Stimulated activated CD8-positive, alpha-beta memory T cell treated with anti-CD3 and anti-CD28 coated beads, Interleukin-7, amount 100 ng/mL, for 1 hour (primary cell): ENCODE measurements at places on chromosomes 6 and 20.

GRCh38 chr6:52643158-52643557, 27.8 kb upstream of the TMEM14A start:
- DNase-seq, result no peak

DNA sequence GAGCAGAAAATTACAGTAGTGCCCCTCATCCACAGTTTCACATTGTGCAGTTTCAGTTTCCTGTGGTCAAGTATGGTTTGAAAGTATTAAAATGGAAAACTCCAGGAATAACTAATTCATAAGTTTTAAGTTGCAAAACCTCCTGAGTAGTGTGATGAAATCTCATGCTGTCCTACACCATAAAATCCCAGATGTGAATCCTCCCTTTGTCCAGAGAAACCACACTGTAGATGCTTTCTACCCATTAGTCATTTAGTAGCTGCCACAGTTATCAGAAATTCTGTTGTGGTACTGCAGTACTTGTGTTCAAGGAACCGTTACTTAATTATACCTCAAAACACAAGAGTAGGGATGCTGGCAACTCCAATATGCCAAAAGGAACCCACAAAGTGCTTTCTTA, 74.7 kb downstream of the PTCHD4 start:
- DNase-seq, result no peak

DNA sequence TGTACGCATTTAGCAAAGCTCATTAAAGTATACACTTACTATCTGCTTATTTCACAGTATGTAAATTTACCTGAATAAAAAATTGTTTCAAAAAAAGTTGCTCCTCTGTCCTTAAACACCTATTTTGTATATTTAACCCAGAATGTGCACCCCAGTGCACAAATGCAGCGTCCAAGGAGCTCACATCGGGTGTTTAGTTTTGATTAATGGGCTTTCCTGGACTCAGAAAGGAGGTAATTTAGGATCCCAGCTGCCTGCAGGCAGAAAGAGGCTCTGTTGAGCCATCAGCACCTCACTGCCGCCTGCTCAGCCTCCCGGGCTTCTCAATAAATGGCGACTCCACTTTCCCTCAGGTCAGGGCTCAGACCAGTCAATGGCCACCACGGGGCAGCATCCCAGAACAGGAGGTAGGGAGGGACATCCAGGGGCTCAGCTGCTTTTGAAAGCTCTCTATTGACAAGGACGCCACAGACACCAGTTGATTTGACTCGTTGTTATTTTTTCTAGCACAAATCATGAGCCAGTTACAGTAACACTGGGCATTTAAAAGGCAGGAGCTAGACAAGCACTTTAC, 70.2 kb upstream of the TBC1D7 start:
- DNase-seq, result no peak

- DNase-seq, result no peak
These were observed 308.3 kb upstream of the PREP start for GRCh38 chr6:105711216-105711615.

DNA sequence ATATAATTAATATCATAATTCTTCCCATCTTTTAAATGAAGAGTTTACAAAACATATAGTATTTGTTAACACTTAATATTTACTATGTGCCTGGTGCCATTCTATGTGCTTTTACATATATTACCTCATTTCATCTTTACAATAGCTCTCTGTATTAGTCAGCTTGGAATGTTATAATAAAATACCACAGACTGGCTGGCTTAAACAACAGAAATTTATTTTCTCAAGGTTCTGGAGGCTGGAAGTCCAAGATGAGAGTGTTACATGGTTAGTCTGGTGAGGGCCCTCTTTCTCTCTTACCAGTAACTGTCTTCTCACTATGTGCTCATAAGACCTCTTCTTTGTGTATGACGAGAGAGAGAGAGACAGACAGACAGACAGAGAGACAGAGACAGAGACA, 110.2 kb downstream of the NKAIN2 start:
- DNase-seq, result no peak

GRCh38 chr6:100237821-100238220, 226.9 kb downstream of the SIM1 start:
- no peak for DNase-seq

DNA sequence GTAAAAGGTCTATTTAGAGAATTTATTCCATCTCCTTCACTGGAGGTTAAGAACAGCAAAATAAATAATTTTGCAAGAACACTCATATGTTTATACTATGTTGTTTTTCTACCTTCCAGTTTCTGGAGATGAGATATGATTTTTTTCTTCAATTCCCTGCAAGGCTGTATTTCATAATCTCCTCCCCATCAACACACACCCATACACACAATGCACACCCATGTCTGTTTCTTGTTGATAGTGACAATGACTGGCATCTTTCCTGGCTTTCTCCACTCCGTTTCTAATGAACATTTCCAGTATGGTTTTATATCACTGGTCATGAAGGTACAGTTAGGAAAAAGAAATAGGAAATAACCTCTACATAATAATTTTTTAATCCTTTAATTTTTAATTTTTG, 202.1 kb downstream of the ARHGAP18 start:
- DNase-seq, result no peak

DNA sequence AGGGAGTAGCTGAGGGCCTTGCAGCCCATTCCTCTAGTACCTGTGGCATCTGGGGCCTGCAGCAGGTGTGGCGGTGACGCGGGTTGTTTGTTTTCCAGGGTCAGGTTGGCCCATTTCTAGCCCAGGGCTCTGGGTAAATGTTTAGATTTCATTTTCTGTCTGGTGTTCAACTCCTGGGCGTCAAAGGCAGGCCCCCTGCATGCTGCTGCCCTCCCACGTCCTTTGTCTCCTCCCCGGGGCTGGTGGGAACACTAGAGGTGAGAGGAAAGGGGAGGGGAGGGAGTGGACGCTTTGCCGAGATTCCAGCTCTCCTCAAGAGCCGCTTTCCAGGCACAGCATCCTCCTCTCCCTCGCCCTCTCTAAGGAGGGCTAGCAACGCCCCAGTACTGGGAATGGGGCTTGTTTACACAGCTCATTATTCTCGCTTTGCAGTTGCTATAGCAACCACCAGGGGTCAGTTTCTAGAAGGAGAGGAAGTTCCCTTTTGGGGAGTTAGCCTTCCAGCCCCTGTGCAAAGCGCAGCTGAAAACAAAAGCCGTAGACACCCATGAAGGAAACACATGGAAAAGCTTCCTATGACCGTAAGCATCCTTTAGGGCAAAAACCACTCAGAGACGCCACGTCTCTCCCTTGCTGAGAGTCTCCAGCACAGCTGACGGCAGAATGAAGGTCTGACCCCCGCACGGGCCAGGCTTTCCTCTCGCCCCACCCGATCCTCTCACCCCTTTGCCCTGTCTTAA, 170.6 kb downstream of the LY86 start:
- DNase-seq, result no peak

DNA sequence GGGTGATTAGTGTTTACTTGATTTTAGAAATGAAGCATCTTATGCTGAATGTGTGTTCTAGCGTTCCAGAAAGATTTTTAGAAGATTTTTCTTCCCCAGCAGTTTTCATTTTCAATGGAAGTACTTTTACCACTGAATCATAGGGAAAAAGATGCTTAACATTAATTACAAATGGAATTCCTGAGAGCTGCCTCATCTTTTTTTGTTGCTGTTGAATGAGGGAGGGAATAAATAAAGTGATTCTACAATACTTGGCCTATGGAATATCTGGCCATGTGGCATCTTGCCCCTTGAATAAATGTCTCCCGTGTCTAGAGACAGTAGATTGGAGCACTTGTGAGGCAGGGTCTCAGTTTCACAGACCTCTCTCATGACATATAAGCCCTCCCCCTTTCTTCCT, 44.1 kb upstream of the SLC22A1 start:
- DNase-seq, result no peak

GRCh38 chr6:43014434-43014909, 423 bp downstream of the KLHDC3 start:
- no peak for DNase-seq

GRCh38 chr6:7974565-7974937, 64.0 kb upstream of the TXNDC5 start:
- DNase-seq, result no peak

GRCh38 chr6:152508477-152508876, 128.7 kb downstream of the SYNE1 start:
- no peak for DNase-seq

- DNase-seq, result no peak
These were observed 15.3 kb upstream of the CCN2 start for GRCh38 chr6:131966443-131966842.
